ENCODE measurements at places on chromosomes 1 and 21.

- H3K4me3 ChIP-seq: peak overlapping the region; percentile 11
- H3K27ac ChIP-seq: peak overlapping the region; percentile 96
- H3K4me1 ChIP-seq: peaks cover 86% of the 10 kb centered on the region
Measured at GRCh38 chr1:30742300-30742962, 15.1 kb downstream of the LAPTM5 start.

DNA sequence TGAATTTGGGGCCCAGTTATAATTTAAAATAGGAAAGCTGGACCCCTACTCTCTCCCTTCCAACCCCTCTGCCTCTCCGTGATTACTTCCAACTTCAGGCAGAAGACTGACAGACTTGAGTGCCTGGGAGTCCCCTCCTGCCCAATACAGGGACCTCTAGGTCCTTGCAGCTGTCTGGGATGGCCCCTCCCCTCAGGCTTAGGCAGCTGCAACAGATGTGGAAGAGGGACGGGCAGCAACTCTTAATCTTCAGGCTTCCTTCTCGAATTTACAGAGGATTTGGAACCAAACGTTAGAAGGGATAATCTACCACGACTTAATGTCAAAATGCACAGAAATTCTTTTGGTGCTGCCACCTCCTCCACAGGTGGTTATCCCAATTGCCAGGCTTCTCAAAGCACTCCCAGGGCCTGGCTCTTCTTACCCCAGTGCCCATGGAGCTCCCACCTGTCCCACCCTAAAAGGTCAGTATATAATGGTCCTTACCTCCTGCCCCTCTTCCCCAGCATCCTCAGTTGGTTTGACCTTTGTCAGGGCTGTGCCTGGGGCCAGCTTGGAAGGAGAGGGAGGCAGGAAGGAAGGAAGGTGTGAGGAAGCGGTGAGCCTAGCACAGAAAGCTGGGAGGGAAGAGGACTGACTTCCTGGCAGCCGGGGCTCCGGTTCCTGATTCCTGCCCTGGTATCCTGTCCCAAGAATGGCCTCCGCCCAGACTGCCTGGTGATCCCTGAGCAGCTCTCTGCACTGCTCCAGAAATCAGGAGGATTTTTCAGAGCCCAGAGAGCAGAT, 2.8 kb downstream of the PEA15 start:
- no peak overlapping the region for H3K4me3 ChIP-seq
- H3K36me3 ChIP-seq: peaks cover 4% of the 10 kb centered on the region
- peaks cover 29% of the 10 kb centered on the region for H3K4me1 ChIP-seq
- no peak for DNase-seq
- peak overlapping the region; percentile 23 for H3K27ac ChIP-seq

- H3K4me3 ChIP-seq: no peak overlapping the region
- no peak overlapping the region for H3K27ac ChIP-seq
- no peaks in the 10 kb centered on the region for H3K36me3 ChIP-seq
Measured at GRCh38 chr21:42112857-42113256, 41.7 kb downstream of the UMODL1 start.

DNA sequence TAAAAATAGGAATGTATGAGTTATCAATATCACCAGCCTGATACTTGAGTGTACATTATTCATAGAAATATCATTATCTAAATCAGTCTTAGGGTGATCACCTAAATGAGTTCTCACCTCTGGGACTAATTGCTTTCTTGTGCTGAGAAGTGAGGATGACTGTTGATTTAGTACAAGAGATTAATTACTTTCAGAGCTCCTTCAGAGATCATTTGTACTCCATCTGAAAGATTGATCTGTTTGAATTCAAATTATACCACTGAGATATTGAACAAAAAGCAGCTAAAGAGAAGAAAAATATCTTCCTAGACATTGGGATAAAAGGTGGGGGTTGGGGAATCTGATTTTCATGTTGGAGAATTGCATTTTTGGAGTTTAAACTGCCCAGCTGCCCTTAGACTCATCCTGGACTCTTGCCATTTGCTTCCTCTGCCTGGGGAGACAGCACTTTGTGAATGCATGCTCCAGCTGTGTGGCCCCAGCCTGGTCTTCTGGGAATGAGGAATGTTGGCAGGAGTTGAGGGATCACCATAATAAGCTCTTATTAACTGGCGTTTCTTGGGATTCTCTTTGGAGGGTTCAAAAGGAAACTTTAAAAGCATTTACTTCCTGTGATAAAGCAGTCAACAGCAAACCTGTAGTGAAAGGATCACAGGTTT, 19.7 kb upstream of the PGBD2 start:
- H3K36me3 ChIP-seq: no peaks in the 10 kb centered on the region
- peaks cover 1% of the 10 kb centered on the region for H3K4me1 ChIP-seq
- no peak overlapping the region for H3K4me3 ChIP-seq
- H3K27ac ChIP-seq: no peak overlapping the region
